Neural progenitor cell (in vitro differentiated cells): ENCODE measurements at places on chromosomes 3 and 15.

GRCh38 chr15:30650012-30650929 lies 24.3 kb downstream of the ARHGAP11B start:
- DNase-seq = no peak

DNA sequence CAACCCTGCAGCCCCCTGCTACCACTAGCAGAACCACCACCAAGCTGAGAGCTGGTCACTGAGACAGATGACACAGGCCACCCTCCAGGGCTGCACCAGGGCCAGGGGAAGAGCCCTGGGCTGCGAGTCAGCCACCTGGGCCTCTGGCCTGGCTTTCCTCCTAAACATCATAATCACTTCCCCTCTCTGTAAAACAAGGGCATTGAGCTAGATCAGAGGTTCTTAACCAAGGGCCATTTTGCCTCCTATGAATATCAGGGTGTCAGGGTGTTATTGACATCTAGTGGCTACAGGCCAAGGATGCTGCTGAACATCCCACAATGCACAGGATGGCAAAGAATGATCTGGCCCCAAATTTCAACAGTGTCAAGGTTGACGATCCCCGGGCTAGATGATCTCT lies 25.2 kb downstream of the TLE3 start:
- DNase-seq = no peak

DNA sequence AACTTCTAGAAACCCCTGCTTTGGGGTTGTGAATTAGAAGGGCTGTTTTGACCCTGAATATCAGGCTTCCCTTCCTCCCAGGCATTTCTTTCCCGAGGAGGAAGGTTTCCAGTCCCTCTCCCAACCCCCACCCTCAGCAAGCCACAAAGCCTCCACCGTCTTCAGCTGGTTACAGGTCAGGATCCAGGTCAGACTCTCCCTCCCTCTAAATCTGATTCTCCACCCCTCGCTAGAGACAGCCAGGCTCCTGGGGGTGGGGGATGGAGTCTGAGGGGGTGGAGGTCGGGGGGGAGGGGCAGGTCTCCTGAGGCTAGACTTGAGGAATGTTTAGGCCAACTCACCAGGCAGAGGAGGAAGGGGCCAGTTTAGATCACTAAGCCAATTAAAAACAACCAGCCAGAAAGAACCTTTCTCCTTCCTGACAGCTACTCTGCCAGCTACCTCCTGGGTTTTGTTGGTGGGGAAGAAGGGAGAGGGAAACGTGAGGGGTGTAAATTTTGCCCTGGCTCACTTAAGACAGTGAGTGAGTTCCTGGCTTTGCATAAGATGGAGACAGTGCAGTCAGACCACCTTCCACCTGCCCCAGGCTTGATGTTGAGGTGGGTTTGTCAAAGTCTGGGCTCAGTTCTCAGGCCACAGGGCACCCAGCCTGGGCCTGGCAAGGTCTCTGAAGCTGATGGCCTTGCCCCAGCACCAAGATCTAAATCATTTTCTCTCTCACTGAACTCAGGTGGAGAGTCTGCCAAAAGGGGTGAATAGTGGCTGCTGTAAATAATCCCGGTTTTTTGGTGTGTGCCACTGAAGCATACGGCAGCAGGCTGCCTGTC lies 19.5 kb downstream of the BMF start:
- peak; percentile 90 for DNase-seq

DNA sequence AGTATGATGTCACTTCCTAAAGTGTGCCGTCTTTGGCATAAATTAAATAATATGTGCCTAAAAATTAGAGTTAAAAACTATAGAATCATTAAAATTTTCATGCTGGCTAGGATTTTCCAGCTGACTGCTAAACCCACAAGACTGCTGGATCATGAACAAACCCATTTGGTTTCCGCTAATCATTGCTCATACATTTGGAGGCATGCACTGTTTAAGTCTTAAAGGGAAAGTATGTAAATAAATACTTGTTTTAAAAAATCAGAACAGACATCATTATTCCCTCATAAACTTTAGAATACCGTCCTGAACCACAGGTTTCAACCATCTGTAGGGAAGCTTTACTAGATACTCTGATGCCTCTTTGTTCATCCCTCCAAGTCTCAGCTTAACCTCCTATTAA lies 26.5 kb downstream of the ATP6V1A start:
- no peak for DNase-seq

DNA sequence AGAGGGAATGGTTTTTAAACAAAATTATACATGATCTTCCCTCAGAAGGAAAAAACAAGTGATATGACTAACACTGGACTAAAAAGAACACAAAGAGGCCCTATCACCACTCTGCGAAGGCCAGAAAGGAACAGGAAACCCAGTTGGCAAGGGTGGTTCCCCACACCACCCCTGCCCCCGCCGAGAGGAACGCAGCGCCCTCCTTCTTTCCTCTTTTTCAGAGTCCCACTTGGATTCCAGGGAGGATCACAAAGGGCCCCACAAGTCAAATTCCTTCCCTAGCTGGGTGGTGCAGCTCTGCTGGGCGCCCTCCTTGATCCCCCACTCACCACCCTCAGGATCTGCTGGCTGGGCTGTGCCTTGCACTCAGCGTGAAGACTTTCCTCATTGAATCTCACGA lies 29.8 kb downstream of the PLA1A start:
- DNase-seq = peak; percentile 36

DNA sequence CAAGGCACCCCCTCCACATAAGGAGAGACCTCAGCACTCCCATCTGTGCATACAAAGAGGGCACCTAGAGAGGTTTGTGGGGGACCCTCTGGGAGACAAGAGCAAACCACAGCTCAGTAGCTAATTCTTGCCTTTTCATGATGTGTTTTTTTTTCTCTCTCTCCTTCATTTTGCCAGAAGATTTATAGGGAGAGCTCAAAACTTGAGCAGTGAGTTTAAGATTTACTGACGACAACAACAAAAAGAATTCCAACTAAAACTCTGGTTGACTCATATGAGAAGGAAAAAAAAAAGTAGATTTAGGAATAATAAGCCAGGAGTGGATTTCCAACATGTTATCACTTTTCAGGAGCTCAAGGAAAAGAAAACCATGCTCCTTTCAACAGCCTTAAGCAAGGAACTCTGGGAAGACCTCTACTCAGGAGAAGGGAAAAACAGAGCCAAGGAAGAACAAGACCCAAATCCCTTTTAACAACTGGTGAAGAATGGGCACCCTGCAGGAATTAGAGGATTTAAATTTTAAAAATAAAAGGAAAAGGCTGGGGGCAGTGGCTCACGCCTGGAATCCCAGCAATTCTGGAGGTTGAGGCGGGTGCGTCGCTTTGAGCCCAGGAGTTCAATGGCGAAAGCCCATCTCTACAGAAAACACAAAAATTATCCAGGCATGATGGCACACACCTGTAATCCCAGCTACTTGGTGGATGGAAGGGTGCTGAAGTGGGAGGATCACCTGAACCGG lies 58.2 kb upstream of the RAD18 start:
- DNase-seq = peak; percentile 20

DNA sequence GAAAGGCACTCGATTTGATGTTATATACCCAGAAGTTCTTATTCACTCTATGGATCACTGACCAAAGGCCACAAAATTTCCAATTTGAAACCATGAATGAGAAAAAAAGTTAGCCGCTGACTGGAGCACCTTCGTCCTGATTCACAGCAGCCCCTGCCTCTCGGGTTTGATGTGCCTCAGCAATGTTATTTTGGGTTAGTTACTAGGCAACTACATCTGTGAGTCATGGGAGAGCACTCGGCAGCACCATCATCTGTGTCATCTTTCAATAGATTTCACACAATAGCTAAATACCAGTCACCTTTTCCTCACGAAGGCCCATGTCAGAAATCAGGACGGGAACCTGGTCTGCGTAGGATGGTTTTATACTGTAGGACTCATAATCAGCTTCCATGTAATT lies 269.2 kb downstream of the ZBBX start:
- peak; percentile 11 for DNase-seq

GRCh38 chr3:27575499-27575898 lies 91.3 kb upstream of the SLC4A7 start:
- DNase-seq = no peak

DNA sequence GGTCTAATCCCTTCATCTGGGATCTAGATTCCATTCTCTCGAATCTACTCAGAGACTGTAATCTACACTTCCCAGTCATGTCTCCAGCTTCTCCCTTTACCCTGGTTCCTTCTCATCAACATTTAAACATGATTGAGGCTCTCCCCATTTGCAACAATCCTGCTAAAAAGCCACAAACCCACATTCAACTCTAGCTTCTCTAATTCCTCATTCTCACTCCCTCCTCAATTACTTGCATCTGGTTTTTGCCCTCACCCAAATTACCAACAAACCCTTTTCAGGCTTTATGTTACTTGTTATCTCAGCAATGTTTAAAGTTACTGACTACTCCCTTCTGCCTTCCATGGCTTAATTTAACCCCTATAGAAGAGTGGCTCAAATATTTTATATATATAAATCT lies 11.5 kb downstream of the ETFA start:
- DNase-seq = no peak

DNA sequence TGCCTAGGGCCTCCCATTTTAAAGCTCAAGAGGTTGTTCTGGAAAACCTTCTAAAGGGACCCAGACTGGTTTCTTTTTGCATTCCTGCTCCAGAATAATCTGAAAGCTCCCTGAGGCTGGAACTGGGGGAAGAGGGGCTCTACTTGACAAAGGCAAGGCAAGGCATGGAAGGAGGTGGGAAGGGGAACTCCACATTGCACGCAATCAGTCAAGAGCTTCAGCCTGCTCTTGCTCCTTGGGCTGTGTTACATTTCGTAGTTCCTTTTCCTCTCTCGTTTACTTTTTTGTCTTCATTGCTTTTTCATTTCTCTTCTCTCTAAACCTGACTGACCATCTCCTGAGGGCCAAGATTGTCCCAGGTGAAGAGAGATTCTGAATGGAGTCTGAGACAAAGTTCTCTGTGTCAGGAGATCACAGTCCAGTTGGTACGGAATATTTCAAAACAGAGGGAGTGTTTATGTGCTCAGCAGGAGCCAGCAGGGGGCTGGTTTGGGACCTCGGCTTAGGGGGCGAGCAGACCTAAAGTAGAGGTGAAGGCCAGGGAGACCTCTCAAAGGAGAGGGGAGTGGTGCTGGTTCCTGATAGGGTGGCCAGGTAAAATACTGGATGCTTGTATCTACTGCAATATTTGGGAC lies 6.0 kb upstream of the KCTD6 start:
- no peak for DNase-seq

- no peak for DNase-seq
Observed at GRCh38 chr15:66462627-66463026, 34.9 kb downstream of the SNAPC5 start.

DNA sequence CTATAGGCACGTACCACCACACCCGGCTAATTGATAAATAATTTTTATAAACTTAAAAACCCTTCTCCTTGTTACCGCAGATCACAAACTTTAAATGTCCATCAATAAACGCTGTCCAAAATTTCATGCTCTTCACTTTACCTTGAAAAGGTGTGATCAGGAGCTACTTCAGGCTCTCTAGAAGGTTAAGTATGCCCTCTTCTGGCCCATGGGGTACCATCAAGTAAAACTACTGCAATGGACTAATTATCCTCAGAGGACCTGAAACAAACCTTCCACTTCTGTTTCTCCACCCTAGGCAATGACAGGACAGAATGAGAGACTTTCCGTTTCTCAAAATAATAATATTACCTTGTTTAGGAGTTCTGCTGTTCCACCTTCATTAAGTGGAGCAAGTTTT lies 9.2 kb downstream of the LZTFL1 start:
- peak; percentile 27 for DNase-seq

DNA sequence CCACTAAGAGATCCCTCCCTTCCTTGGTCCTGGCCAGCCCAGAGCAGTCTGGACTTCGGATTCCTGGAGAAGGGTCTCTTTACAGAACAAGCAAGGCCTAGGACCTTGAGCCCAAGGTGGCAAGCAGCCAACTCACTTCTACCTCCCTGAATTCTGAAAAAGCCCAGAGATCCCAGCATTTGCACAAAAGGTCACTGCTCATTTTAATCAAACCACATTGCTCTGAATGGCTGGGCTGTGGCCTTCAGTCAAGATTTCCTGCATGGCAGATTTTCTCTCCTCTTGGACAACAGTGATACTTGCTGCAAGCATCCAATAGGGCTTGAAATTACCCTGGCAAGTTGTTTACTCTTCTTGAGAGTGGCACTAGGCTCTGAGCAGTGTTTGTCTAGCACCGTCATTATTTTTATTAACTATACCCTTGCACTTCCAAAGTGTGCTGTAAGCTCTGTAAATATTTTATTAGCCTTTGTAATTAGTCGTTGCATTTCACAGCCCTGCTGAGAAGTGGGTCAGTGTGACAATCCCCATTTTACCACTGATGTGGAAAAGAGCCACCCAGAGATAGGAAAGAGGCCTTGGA lies 274.7 kb upstream of the CTNNB1 start:
- DNase-seq = no peak

- no peak for DNase-seq
Observed at GRCh38 chr15:42695527-42696071, 41.3 kb downstream of the CDAN1 start.

DNA sequence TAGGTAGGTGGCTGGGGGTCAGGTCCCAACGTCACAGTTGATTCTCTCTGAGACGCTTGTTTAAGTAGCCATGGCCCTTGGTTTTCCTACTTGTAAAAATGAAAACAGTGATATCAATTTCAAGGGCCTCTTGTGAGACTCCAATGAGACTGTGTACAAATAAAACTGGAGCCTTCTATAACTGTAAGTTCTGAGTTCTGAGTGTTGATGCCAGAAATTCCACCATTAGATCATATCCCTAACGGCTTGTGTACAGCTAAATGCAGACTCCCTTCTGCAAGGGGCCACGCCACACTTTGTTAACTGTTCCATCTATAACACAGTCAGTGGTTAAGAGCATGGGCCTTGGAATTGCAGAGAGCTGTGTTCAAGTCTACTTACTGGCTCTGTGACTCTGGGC lies 267.3 kb downstream of the TLE3 start:
- no peak for DNase-seq

GRCh38 chr3:30962084-30962483 lies 67.6 kb upstream of the GADL1 start:
- no peak for DNase-seq

DNA sequence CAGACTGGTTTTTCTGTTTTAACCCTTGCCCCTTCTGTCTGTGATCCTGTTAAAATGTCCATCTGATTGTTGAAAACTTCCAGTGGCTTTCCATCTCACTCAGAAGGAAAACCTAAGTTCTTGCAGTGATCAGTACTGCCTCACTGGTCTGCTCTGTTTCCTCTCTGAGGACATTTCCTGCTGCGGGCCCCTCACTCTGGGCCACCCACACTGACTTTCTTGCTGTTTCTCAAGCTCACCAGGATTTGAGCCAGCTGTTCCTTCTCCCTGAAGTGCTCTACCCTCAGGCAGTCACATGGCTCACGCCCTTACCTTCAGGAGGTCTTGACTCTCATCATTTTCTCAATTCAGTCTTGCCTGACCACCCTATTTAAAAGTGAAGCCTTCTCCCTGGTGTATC lies 1.8 kb downstream of the GRK7 start:
- no peak for DNase-seq

GRCh38 chr3:185960522-185961288 lies 22.9 kb upstream of the TRA2B start:
- peak; percentile 28 for DNase-seq

GRCh38 chr3:159607856-159608255 lies 380.8 kb upstream of the IL12A start:
- no peak for DNase-seq

- DNase-seq = no peak
Observed at GRCh38 chr3:188469228-188469885, 315.4 kb downstream of the LPP start.
